ENCODE measurements at places on chromosomes 2 and 18. TPM values are rescaled to one million over a fixed set of nuclear protein-coding genes. Genes with fewer than 3 reads are reported as not detected.
A peak's percentile ranks its signal among the peaks of the same experiment; 100 is the strongest.

L3MBTL4 gene
- not detected for total RNA-seq

WIPF1 gene
- total RNA-seq: 183 TPM

SCG2 gene
- not detected for total RNA-seq

GAL3ST2 gene
- 1.1 TPM for total RNA-seq

PJVK gene
- total RNA-seq: 9.2 TPM

IL1RN gene
- total RNA-seq: not detected

OSR1 gene
- not detected for total RNA-seq

CCDC74A gene
- total RNA-seq: 40.2 TPM

UPP2 gene
- not detected for total RNA-seq

KIF1A gene
- total RNA-seq: not detected

TYMS gene
- total RNA-seq: 210 TPM

MC2R gene
- total RNA-seq: not detected

DNA sequence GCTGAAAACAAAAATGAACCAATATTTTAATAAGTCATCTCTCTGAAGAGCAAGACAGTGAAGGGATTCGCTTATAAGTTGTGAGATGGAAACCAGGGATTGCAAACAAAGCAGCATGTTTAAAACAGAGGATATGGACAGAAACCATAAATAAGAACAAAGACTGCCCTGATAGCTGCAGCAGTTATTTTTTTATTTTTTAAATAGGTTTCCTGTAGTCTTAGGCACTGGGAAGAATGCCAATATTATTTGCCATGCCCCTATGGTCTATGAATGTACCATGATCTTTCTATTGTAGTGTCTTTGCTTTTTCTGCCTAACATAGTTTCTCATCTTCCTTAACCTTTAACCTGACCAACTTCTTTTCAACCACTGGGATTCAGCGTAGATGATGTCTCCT, 1334.0 kb upstream of the NRXN1 start:
- no peak for DNase-seq

DNA sequence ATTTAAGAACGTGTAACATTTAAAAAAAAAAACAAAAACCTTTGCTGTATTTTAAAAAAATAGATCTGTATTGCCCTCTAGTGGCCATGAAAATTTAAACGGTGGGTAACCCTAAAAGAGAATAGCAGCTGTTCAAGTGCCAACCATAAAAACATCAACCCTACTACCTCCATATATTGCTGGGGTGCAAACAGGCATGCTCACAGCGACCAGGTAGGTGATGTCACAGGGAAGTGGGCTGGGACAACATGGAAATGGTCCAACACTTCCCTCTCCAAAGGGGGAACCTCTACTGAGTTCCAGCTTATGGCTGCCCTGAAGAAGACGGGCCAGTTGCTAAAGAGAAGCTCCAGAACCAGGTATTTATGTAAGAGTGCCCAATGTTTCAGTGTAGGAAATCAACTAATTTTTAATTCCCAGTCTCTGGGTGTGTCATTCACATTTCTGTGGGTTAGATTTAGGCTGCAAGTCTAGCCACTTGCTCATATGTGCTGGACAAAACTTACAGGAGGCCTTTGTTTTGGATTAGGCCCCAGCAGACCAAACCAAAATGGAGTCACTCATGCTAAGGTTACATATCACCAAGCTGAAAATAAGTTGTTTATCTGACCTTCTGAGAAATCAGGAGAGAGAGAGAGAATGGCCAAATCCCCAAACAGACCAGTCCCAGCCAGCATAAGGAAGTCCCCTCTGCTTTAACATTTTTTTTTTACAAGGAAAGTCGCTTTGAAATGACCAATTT, 54.5 kb downstream of the SKA1 start:
- peak; percentile 32 for DNase-seq

GRCh38 chr2:212987492-212987891, 163.9 kb downstream of the IKZF2 start:
- DNase-seq: no peak

- DNase-seq: no peak
These were observed 68.8 kb downstream of the MAPRE2 start for GRCh38 chr18:35110059-35110458.

- no peak for DNase-seq
These were observed 7.2 kb downstream of the AGAP1 start for GRCh38 chr2:235500761-235501672.

DNA sequence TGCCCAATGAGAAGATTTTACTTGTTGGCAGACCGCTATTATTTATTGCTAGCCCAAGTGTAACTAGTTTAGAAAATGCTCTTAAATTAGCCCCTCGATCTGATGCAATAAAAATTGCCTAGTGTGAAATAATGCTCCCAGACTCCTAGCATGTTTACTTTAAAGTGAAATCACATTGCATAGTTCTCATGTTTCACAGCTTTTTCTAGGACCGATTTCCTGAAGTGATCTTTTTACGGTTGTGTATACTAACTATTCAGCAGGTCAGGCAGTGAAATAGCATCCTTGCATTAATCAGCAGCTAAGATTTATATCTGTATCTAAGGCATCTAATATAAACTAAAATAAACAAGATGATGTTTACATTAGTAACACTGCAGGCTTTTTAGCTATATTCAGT, 52.4 kb downstream of the PMS1 start:
- DNase-seq: no peak

DNA sequence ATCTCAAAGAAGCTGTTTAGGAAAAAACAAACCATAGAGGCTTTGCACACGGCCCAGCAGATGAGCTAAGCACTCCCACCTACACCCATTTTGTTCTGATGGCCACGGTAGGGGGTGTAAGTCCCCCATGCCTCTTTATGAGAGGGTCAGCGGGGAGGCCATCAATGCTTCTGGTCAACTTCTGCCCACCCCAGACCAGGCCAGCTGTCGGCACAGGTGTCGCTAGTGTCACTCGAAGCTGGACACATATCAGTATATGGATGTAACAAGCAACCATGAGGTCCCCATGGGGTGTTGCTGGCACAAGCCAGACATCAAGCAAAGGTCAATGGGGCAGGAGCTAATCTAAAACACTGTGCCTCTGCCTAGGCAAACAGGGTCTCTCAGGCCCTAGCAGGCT, 23.7 kb upstream of the SLC35F6 start:
- DNase-seq: no peak

- no peak for DNase-seq
These were observed 125.3 kb downstream of the ZFP36L2 start for GRCh38 chr2:43100883-43101662.

DNA sequence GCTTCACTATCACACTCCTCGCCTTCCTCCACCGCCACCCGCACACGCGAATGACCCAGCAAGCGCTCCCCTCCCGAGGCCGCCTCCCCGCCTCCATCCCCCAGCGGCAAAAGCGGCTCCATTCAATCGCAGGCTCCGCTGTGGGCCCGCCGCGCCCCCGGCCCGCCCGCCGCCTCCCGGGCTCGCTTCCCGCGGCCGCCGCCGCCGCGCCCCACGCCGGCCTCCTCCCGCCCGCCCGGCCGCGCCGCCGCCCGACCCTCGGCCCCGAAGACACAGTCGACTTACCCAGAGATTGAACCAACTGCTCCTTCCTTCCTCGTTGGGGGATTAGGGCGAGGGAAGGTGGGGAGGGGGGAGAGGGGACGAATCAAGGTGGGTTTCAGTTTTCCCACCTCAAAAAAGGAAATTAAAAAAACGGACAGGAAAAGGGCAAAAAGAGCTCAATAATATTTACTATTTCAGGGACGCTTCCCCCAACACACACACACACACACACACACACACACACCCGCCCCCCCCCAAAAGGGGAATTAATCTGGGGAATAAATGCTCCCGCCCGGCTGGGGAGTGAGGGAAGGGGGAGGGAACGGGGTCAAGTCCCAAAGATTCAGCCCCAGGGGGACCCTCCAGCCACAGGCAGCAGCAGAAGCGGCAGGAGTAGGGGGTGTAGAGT, 743 bp downstream of the XPO1 start:
- peak; percentile 54 for DNase-seq

DNA sequence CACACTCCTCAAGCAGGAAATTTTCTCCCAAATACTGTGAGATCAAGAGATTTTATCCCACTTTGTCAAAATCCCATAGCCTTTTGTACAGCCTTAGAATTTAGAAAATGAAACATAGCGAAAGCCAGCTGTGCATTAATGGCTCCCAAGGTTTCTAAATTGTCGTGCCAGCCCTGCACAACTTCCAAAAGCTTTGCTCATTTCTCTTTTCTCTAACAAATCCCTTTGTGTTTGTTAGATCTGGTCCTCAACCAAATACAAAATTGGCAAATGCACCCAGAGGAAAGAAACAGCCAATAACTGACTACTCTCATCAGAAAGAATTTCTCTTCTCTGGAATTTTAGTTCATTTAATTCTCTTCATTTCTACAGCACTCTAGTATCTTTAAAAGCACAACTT, 361.1 kb downstream of the INSIG2 start:
- no peak for DNase-seq

- DNase-seq: no peak
These were observed 13.7 kb downstream of the CNGA3 start for GRCh38 chr2:98359986-98360385.

DNA sequence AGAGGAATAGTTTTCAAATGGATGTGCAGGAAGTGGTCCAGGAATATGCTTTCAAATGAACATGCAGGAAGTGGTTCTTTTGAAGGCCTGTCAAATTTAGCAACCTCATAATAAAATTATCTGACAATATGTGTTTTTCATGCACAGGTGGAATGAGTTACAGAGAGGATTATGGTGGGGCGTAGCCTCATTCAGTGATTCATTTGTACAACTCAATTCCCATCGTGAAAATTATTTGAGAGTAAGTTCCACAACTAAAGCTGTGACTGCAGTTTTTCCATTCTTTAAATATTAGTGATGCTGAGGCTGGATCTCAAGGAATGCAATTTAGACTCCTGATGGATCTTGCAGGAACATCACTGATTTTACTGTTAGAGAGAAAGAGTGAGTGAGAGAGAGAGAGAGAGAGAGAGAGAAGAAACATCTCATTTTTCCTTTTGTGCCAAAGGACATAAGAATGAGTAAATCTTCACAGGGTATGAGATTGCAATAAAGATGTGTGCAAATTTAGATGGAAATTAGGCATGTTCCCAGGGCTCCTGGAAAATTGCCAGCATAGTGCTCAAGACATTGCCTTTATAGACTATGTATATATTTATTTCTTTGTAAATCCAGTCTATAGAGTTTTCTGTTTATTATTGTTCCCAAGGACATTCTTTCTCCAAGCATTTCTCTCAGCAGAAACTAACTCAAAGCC, 394.9 kb upstream of the ZEB2 start:
- DNase-seq: no peak

DNA sequence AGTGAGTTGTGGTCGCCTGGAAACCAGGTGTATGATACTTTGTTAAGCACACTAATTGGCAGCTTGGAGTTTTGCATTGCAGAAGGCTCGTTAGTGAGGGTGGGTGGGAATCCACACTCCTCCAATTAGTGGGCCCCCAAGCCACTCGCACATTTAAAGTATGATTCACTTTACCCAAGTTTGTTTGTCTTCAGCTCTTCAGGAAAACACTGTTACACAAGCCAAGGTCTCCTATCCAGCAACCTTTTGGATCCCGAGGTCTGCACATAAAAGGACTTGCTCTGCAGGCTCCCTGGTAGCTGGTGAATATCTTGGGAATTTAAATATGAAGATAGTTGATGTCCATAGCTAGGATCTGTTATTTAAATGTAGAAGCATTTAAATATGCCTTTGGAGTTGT, 66.1 kb downstream of the NPAS2 start:
- no peak for DNase-seq

DNA sequence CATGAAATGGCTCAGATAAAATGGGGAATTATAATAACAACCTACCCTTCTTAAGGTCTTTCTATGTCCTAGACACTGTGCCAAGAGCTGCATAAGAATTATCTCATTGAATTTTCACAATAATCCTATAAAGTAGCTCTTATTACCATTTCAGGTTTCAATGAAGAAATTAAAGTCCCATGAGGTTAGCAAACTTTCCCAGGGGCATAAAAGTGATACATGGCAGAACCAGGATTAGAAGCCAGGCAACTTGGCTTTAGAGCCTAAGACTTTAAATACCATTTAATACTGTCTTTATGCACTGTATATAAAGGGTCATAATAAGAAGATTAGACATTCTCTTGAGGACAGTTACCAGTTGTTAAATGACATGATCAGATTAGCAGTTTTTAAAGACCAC, 130.1 kb downstream of the GCA start:
- DNase-seq: no peak

GRCh38 chr2:232951891-232952290, 61.2 kb downstream of the NGEF start:
- no peak for DNase-seq

- DNase-seq: no peak
These were observed 640.2 kb downstream of the STK39 start for GRCh38 chr2:167607211-167607610.

DNA sequence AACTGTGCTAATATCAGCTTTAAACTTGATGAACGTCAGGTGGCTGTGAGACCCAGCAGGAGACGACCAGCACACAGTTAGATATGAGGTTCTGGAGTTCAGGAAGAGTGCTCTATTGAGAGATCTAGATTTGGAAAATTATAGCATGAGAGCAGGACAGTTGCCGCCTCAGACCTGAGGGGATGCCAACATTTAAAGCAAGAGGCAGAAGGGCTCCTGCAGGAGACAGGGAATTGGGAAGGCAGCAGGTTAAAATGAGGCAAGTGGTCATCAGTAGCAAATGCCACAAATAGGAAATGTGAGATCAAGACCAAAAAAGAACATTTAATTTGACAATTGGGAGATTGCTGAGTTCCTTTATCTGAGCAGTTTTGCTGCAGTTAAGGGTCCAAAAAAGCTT, 471.9 kb downstream of the TGIF1 start:
- DNase-seq: no peak

DNA sequence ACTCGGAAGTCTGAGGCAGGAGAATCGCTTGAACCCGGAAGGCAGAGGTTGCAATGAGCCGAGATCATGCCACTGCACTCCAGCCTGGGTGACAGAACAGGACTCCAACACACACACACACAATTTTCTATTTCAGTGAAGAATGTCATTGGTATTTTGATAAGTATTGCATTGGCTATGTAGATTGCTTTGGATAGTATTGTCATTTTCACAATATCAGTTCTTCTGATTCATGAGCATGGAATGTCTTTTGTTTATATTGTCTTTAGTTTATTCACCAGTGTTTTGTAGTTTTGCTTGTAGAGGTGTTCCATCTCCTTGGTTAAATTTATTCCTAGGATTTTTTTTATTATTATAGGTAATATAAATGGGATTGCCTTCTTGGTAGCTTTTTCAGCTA, 693.4 kb upstream of the SYT4 start:
- no peak for DNase-seq

DNA sequence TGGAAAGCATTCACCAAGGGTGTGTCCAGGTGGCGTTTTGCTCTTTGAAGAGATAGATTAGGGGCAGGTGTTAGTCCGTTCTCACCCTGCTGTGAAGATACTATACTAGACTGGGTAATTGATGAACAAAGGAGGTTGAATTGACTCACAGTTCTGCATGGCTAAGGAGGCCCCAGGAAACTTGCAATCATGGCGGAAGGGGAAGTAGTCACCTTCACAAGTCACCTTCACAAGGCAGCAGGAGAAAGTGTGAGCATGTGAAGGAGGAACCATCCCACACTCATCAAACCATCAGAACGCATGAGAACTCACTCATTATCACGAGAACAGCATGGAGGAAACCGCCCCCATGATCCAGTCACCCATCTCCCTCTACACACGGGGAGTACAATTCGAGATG, 135.7 kb upstream of the NFATC1 start:
- no peak for DNase-seq
